Activated CD4-positive, CD25-positive, alpha-beta regulatory T cell (primary cell): ENCODE measurements at places on chromosomes 4 and X.

GRCh38 chrX:45900766-45901615, 644.2 kb downstream of the ZNF674 start:
- DNase-seq, result no peak

GRCh38 chrX:2550328-2551020, 49.7 kb upstream of the DHRSX start:
- no peak for DNase-seq

GRCh38 chr4:33446953-33447352, 2726.8 kb downstream of the PCDH7 start:
- DNase-seq, result no peak

GRCh38 chrX:108001218-108001814, 19.1 kb upstream of the TEX13B start:
- DNase-seq, result no peak

- DNase-seq, result no peak
These were observed 93.6 kb downstream of the PPP2R2C start for GRCh38 chr4:6378493-6379445.

DNA sequence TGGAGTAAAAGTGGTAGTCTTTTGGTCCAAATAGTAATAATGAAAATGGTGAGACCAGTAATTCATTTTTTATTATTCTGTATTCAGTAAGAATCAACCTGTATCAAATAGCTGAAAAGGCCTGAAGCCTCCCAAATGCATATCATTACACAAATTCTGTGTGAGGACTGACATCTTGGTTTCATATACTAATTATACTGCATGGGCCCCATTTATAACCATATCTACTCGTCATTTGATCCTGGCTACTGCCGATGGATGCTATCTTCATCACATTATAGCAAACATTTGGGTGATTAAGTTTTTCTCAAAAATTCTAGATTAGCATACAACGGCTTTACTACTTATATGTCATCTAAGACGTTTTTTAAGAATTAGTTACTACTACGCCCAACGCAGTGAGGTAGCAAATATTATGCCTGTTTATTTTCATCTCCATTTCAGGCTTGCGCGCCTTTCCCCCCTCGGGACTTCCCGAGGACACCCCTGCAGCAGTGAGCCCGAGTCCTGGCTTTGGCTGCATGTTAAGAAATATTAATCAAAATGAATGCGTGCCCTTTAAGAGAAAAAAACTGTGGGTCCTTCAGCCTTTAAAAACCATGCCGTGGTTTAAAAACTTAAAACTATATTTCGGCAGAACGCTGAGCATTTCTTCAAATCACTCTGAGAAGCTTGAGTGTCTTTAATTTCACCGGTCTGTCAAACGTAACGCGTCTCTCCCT, 814 bp upstream of the MMAA start:
- DNase-seq, result no peak

DNA sequence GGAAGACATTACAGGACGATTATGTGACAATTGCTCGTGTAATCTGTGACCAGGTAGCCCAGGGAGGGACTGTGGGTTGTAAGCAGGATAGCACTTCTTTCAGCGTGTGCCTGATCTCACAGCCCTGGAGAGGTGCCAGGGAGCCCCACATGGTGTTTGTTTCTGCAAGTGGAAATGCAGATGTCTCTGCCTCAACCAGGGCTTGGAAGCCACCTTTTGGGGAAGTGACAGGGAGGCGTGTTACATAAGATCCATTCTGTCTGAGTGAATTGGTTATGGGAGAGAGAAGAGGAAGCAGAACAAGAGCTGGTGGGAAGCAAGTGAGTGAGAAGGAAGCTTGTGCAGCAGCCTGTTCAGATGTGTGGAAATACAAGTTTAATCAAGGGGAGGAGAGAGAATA, 104.5 kb upstream of the GATB start:
- DNase-seq, result no peak

DNA sequence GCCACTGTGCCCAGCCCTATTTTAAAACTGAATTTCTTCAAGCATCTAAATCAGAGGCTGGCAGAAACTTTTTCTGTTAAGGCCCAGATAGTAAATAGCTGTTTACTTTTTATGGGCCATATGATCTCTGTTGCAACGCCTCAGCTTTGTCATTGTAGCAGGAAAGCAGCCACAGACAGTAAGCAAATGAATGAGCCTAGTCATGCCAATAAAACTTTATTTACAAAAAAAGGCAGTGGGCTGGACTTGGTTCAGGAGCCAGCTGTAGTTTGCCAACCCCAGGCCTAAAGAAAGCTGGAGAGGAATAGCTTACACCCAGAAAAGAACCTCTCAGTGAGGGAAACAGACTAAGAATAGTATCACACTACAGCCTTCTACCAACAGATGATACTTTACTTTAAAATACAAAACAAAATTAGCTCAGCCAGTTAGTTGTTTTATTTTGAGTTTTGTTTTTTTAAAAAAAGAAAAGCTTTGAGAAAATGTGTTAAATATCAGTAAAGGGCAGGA, 25.5 kb downstream of the CHST7 start:
- no peak for DNase-seq

DNA sequence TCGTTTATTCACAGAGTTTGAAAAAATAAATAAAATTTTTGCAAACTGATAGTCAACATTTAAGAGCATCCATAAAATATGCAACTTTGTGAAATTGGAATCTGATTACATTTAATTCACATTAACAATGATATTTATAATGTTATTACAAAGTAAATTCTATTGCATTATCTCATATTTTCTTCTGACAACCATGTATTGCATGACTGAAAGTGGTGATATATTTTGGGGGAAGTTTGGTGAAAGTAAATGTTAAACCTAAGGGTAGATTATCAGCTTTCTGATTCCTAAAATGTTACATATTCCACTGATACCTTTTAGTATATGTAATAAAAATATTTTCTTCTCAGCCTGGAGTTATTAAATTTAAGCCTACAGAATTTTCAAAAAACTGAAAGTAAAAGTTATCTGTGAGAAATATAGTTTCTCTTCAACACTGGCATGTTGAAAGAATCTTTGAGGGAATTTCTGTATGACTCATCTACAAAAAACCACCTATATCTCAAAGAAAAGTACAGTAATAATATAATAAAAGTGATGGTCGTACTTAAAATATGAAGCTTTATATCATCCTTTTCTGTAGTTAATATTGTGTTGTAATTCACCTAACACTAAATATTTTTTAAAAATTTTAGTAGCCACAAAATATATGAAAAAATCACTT, 1179.6 kb upstream of the PCDH7 start:
- DNase-seq, result no peak

GRCh38 chrX:44401151-44401550, 57.7 kb upstream of the EFHC2 start:
- no peak for DNase-seq

DNA sequence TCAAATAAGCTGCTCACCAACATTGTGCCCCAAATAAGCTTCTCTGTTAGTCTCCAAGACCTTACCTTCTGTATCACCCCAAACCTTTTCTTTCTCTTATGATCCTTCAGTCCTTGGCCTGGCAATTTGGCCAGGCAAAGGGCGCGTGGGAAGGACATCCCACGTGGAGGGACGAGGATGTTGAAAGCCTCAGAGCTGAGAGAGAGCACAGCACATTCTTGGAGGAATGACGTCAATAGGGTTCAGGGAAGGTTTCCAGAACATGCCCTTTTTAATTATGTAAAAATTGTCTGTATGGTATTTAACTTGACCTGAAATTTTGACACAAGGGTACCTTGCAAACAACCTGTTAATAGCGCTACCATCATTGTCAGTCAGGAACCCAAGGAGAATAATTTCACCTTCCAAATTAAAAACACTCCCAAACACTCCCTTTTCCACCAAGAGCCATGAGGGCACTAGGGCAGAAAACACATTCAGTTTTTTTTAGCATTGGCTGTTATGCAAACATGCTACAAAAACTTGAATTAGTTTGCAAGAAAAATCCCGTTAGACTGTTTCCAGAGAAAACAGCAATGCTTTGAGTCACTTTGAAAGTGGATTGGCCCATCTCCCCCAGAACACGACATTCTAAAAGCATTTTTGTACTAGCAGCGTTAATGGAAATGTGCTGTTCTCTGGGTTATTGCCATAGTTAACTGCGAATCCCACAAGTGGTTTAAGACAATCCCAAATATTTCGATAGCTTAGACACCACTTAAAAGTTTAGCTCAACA, 183.2 kb upstream of the PUDP start:
- no peak for DNase-seq

DNA sequence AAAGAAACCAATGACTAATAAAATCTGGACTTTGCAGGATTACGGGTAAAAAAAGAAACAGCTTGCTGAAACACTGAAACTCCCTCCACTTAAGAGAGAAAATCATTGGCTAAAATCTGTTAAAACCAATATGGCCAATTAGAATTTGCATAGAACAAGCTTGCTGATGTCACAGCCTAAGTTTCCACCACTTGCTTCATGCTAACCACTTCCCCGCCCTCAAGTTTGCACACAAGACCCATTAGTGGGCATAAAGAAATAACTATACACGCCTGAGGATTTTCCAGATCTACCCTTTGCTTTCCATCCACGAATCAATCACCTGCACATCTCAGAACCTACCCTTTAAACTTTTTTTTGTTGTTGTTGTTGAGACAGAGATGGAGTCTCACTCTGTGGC, 42.7 kb upstream of the PHEX start:
- DNase-seq, result no peak

GRCh38 chrX:19593690-19594089, 78.4 kb upstream of the MAP3K15 start:
- DNase-seq, result no peak

GRCh38 chr4:84167564-84167963, 331.5 kb downstream of the NKX6-1 start:
- DNase-seq, result no peak

GRCh38 chr4:13524504-13525243, 19.6 kb downstream of the NKX3-2 start:
- DNase-seq, result no peak

GRCh38 chrX:9693307-9694001, 72.2 kb downstream of the GPR143 start:
- no peak for DNase-seq

- no peak for DNase-seq
These were observed 983.1 kb upstream of the PABPC4L start for GRCh38 chr4:135184715-135185114.

- no peak for DNase-seq
These were observed 81.8 kb downstream of the MID1IP1 start for GRCh38 chrX:38882894-38883626.

GRCh38 chr4:120155287-120155686, 88.6 kb upstream of the MAD2L1 start:
- no peak for DNase-seq
